ENCODE measurements at places on chromosomes 1 and 21.

- DNase-seq: no peak
These were observed 7.3 kb upstream of the HUNK start for GRCh38 chr21:31865429-31865970.

DNA sequence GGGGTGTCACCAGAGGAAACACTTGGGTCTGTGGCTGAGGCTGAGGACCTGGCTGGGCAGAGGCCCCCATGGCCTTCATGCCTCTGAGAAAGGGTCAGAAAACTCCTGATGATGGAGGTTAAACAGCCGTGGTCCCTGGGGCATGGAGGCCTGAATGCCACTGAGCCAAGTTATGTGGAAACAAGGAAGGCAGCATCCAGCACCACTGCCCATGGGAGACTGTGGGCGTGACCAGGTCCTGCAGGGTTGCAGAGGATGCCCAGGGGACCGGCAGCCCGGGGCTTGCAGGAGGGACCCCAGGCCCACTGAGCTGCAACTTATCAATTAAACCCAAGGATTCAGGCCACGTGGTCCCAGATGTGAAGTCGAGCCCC, 18.9 kb upstream of the COL6A2 start:
- no peak for DNase-seq

DNA sequence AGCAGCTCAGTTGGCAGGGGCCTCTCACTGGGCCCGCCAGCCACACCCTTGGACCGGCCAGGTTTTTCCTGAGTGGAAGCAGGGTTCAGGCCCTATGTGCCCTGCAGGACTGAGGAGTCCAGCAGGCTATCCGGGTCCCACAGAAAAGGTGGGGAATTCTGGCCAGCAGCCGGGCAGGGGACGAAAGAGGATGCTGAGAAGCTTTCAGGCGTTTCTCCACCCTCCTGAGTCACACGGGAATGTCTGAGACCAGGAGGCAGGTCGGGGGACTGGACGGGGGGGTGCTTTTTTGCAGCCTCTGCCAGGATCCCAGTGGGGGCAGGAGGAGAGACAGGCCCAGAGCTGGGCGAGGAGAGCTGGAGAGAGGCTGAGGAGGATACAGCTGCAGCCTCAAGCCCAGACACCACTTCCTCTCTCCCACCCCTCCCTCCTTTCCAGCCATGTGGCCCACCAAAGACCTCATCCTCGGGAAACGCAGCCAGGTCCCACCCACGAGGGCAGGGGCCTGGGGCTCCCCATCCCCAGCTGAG, 105.4 kb downstream of the SPSB1 start:
- no peak for DNase-seq

GRCh38 chr1:222107267-222107666, 365.4 kb upstream of the DUSP10 start:
- DNase-seq: no peak

DNA sequence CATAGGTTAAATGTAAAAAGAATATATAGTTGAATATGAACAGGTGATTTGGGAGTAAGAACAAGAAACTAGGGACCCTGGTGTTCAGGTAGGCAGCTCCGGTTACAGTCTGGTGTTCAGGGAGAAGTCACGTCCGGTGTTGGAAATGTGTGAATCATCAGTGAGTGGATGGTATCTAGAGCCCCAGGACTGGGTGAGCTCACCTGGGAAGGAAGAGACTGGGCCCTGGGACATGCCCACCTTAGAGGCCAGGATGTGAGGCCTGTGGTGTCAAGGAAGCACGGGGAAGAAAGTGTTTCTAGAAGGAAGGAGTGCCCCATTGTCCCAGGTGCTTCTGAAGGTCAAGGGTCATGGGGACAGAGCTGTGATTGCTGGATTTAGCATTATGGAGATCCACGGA, 1.5 kb upstream of the GJB3 start:
- no peak for DNase-seq

DNA sequence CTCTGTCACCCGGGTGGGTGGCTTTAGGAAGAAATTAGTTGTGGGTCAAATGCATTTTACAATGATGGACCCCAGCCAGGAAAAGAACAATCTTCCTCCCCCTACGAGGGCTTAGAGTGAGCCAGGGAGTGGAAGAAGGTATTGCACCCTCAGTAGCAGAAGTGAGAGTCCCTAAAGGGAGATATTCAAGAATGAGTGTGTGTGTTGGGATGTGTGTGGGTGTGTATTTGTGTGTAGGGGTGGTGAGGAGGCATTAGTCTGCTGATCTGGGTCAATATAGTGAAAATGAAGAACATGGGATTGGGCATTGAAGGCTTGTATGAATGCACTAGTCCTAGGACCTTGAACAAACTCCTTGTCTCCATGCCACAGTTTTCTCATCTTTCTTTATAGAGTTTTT, 85.2 kb upstream of the RUNX1 start:
- no peak for DNase-seq

- no peak for DNase-seq
These were observed 9.1 kb downstream of the LAMC2 start for GRCh38 chr1:183195142-183195574.

Data from erythroblast (primary cell).